ENCODE measurements at places on chromosomes 2 and 18.

GRCh38 chr2:113829270-113829669 is 60.6 kb upstream of the ACTR3 start:
- DNase-seq = no peak

- no peak for DNase-seq
Measured at GRCh38 chr2:168529900-168530561, 74.0 kb downstream of the CERS6 start.

DNA sequence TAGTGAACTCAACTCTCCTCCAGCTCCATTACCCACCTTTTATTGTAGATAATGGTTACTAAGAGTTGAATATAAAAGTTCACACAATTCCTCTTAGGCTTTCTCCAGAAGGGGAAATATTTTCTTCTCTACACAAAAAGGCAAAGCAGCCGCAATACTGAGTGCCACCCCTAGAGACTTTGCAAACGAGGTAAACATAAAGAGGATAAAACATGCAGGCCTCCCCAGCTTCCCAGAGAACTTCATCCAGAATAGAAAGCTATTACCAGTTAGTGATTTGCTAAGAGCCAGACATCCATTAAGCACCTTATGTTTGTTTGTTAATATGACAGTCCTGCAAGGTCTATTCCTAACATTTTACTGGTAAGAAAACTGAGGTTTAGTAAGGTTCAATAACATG is 17.4 kb downstream of the ZNF521 start:
- no peak for DNase-seq

- no peak for DNase-seq
Measured at GRCh38 chr2:105655244-105655643, 89.5 kb upstream of the NCK2 start.

GRCh38 chr2:241064008-241064801 is 37.9 kb downstream of the MTERF4 start:
- peak; percentile 51 for DNase-seq

DNA sequence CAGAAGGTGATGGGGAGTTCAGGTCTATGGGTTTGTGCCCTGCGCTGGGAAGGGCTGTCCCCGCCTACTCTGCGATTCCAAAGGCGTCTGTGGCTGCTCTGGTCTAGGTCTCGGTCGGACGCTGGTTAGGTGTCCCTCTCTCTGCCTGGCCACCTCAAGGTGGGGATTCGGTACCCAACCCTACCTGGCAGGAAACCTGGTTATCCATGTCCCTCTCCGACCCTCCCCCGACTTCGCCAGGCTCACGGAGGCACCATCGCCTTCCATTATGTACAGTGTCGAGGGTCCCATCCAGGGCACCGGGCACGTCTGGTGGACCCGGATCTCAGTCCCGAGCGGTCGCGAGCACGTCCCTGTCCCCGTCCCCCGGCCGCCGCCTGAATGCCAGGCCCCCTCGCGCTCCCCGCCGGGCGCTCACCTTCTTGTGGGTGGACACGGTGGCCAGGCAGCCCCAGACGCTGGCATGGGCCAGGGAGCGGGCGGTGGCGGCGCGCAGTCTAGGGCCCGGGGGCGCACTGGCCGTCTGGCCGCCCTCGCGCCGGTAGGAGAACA is 628 bp downstream of the CREG2 start:
- peak; percentile 44 for DNase-seq

All from aorta (tissue), 5 donors.